ENCODE measurements at places on chromosomes 3 and 15. TPM values are rescaled to one million over a fixed set of nuclear protein-coding genes. Genes with fewer than 3 reads are reported as not detected.

NRG4 gene
- total RNA-seq = not detected

DUOXA2 gene
- not detected for total RNA-seq

BOC gene
- 164 TPM for total RNA-seq

BCL2A1 gene
- 7.8 TPM for total RNA-seq

SLC9C1 gene
- total RNA-seq = 0.29 TPM

AMIGO3 gene
- not detected for total RNA-seq

SI gene
- total RNA-seq = not detected

Measured in aorta (tissue), 5 donors.